ENCODE measurements at places on chromosomes 12 and 14.

DNA sequence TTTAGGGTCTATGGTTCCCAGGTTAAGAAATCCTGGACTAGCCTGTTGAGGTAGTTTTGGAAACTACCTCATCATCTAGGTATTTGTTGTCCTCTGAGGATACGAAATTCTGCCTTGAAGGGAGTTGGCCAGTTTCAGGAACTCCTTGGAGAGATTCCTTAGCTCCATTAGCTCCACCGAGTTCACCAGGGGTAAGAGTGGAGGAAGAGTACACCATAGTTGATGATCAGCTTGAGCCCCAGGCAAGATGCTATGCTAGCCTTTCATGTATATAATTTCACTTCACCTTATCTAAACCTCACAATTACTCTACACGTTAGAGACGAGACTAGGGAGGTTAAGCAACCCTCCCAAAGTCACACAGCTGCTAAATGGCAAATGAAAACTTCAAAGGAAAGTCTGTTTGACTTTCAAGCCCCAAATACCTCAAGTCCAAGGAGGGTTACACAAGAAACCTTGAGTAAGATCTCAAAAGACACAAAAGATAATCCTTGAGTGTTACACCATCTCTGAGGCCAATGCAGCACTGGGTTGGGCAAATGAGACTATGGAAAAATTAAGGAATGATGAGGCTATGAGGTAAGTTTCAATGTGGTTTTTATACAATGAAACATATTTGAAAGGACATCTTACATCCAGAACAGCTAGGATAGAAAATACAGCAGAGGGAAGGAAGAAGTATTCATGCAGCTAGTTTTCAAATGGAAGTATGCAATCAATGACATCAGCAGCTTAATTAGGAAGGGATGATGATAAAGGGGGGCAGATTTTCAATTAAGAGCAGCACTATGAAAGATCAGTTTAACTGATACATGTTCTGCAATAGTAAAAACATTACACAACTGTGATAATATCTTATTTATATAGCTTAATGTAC is 97.2 kb upstream of the KRAS start:
- DNase-seq = no peak

- peak; percentile 24 for DNase-seq
Measured at GRCh38 chr14:35533357-35534207, at the start of gene INSM2. INSM2 (plus strand) TSS chr14:35534164; CDS start chr14:35534253, 89 bp downstream.

- DNase-seq = no peak
Measured at GRCh38 chr12:62525271-62525670, 58.6 kb downstream of the MON2 start.

GRCh38 chr12:99111600-99111999 is 466.5 kb downstream of the APAF1 start:
- DNase-seq = no peak

DNA sequence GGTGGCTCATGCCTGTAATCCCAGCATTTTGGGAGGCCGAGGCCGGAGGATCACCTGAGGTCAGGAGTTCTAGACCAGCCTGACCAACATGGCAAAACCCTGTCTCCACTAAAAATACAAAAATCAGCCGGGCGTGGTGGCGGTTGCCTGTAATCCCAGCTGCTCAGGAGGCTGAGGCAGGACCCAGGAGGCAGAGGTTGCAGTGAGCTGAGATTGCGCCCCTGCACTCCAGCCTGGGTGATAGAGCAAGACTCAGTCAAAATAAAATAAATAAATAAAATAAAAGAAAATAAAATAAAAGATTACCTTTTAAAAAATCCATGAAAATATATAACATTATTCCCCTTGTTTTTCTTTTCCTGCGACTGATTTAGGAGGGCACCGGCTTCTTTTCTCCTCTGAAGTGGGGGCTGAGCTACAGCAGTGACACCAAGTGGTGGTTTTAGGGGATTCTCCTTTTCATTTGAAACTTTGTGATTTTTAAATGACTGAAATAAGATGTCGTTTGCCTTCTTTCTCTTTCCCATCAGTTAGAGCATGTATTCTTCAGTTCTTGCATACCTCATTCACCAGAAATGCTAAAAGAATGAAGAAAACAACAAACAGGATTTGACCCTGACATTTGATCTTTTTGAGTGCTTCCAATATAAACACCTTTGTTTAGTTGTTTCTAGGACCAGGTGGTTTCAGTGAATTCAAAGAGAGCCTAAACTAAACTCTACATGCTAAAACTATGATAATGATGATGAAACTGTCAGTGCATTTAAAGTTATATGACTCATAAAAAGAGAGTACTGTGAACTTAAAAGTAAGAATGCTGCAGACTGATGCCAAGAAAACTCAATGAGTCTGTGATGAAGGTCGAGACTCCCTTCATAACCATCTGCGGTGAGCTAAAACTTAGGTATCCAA is 22.6 kb upstream of the PKP2 start:
- DNase-seq = no peak

DNA sequence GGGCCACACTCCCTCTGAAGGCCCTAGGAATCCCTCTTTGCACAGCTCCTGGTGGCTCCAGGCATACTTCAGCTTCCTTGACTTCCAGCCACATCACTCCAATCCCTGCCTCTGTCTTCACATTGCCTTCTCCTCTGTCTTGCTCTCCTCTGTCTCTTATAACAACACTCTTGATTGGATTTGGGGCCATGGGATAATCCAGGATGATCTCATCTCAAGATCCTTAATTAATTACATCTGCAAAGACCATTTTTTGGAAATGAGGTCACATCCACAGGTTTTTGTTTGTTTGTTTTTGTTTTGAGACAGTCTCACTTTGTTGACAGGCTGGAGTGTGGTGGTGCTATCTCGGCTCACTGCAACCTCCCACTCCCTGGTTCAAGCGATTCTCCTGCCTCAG is 88.7 kb downstream of the TMTC1 start:
- no peak for DNase-seq

GRCh38 chr12:113896194-113896593 is 69.9 kb downstream of the RBM19 start:
- no peak for DNase-seq

DNA sequence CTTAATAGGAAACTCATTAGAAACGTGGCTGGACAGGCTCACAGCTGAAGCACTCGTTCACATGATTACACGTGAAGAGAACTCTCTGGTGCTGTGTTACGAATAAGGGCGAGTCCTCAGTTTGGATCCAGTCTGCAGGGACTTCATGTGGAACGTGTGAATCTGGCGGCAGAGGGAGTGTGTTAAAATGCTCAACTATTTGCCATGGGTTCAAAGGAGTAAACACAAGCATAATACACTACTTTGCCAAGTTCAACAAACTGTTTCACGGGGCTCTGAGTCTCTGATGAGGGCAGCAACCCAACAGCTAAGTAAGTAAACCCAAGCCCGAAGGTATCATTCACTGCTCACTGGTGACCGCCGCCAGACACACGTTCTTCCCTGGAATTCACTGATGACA is 42.4 kb downstream of the NUAK1 start:
- no peak for DNase-seq

GRCh38 chr12:11729439-11730150 is 80.1 kb downstream of the ETV6 start:
- no peak for DNase-seq

GRCh38 chr12:118589162-118589561 is 212.8 kb downstream of the SUDS3 start:
- no peak for DNase-seq

DNA sequence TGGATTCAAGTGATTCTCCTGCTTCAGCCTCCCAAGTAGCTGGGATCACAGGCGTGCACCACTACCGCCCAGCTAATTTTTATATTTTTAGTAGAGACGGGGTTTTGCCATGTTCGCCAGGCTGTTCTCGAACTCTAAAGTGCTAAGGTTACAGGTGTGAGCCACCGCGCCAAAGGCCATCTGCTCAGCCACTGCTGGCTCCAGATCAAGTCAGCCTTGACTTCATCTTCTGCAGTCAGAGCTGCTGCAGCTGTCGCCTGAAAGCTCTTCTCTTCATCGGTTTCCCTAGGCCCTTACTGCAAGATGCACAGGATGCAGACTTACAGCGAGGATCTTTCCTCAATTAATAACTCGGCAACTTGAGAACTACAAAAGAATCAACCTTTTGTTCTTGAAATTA is 66.8 kb downstream of the CLIP1 start:
- no peak for DNase-seq

DNA sequence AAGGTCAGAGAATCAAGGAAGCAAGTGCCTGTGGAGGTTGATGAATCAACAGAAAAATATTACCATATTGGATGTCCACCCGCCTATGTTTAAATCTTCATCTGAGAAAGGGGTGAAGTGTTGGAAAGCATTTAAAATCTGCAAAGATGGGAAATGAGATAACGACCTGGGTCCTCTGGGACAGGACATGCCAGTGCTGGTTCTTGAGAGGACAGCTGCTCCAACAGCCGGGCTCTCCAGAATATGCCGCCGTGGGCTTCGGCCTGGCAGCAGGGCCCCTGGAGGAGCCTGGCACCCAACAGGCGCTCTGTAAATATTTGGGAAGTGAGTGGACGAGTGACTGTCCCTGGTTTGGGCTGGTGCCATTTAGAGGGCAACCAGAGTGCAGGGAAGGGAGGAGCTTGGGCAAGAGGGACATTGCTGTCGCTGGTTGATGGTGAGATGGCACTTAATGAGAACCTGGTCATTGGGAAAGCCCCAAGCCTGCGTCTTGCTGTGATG is 129.9 kb downstream of the KCNA5 start:
- DNase-seq = no peak

- no peak for DNase-seq
Measured at GRCh38 chr14:85413836-85414526, 116.0 kb upstream of the FLRT2 start.

- DNase-seq = no peak
Measured at GRCh38 chr14:85296456-85297210, 233.3 kb upstream of the FLRT2 start.

GRCh38 chr14:89131004-89131750 is 285.9 kb downstream of the FOXN3 start:
- no peak for DNase-seq

- DNase-seq = no peak
Measured at GRCh38 chr12:14261096-14261495, 104.4 kb upstream of the ATF7IP start.

DNA sequence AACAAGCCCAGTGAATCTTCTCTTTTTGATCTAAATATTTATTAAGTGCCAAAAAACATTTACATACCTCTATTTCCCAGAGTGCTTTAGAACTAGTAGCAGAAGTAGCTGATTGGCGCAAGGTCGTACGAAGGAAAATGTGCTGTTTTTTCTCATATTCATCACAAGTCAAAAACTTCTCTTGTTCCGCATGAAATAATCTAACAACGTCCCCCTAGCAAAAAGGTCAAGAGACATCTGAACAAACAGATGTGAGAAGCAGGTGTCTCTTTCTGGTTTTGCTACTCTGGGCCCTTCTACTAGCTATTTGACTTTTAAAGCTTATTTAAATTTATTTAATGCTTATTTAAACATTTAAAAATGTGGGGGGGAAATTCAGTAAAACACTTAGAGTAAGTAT is 117.8 kb downstream of the ITPR2 start:
- no peak for DNase-seq

DNA sequence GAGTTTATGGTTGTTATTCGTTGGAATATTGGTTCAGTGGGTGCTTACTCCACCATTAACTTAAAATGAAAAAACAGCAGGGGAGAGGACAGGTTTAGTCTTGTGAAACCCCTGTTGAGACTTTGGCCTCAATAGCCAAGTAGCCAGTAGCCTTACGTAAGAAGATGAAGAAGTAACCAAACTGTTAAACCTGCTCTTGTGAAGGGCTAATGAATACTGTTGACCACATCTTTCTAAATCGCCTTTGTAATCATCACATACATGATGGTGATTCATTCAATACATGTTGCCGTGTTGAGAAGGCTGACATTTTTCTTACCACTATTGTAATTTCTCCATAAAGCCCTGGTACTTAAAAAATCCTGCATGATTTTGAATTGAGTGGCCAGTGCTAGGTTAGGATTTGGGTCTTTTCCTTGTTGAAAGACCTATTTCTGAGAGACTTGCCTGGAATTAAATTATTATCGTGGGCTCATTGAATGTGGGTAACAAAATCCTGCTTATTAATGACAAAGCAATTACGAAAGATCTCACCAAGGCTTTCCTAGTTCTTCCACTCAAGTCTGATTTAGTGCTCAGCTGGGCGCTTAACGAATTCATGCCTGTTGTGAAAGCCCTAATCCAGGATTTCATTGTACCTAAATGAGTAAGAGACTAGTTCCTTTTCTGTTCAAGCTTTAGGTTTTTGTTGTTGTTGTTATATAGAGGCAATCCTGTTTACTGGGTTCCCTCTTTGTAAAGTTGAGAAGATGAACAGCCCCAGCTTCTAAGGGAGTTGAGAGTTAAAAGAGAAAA is 333.1 kb downstream of the FUT8 start:
- DNase-seq = no peak

DNA sequence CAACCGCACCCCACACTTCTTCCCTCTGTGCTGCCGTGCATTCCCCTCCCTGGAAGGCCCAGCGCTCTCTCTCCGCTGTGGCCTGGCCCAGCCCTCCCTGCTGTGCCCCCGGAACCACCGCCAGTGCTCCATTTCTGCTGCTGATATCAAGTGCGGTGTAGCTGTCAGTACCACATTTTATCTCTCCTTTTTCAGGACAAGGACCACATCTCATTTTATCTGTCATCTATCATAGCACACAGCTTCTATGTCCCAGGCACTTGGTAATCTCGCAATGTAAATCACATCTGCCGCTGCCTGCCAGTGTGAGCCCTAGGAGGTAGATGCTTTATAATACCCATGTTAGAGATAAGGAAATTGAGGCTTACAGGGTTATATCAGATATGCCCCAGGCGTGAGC is 18.3 kb downstream of the IL31 start:
- no peak for DNase-seq

- DNase-seq = no peak
Measured at GRCh38 chr12:108857158-108857407, 300 bp downstream of the SSH1 start.

DNA sequence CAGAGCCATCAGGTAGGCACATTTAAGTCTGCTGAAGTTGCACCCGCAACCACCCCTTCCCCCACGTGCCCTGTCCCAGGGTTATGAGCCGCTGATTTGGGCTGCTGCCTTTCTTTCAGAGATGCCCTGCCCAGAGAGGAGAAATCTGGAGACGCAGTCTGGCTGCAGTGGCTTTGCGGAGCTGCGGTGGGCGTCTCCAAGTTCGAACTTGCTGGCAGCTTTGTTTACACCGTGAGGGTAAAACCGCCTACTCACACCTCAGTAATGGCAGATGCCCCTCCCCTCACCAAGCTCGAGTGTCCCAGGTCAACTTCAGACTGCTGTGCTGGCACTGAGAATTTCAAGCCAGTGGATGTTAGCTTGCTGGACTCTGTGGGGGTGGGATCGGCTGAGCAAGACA is 14.7 kb downstream of the PTCSC3 start:
- no peak for DNase-seq

GRCh38 chr12:159156-159782 is 54.7 kb downstream of the SLC6A12 start:
- DNase-seq = no peak
